Daoy (cell line): ENCODE measurements at places on chromosomes 4 and X.

GRCh38 chr4:107858158-107858742, 33.5 kb downstream of the SGMS2 start:
- DNase-seq, result no peak

DNA sequence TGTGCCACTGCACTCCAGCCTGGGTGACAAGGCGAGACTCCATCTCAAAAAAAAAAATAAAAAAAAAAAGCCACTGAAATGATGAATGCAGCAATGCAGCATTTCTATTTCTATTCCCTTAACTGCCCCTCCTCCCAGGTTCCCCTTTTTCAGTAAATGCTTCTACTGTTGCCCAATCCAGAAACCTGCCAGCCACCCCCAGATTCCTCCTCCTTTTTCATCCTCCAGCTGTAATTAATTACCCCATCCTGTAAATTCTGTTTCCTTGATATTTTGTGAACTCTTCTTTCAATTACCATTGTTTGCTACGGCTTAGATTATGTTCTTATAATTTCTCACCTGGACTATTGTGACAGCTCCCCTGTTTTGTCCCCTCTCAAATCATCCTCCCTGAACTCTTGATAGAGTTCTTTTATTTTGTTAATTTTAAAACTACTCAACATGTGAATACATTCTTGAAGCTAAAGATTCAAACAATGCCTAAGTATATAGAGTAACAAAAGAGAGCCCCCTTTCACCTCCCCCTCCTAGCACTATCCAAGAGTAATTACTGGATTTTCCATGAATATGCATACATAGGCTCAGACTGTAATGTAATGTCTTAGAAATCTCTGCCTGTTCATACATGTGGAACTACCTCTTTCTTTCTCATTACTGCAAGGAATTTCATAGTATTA, 140.6 kb upstream of the GPC4 start:
- DNase-seq, result no peak

DNA sequence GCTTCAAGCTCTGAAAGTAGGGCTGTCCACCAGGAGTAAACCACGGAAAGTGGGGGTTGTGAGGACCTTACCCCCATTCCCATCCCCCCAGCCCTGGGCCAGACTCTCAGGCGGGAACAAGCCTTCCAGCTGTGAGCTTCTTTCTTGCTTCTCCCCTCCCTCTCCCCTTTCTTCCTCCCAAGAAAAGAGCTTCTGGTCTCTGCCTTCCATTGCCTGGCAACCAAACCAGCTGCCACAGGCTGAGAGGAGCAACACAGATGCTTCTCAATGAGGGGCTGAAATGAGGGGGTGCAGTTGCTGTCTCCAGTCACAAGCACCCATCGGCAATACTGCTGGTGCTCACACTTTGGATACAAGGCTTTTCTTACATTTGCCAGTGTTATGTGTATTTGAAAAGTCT, 72.5 kb downstream of the SLC16A2 start:
- DNase-seq, result no peak

- peak; percentile 5 for DNase-seq
These were observed 50.9 kb upstream of the PRDX4 start for GRCh38 chrX:23616361-23616760.

DNA sequence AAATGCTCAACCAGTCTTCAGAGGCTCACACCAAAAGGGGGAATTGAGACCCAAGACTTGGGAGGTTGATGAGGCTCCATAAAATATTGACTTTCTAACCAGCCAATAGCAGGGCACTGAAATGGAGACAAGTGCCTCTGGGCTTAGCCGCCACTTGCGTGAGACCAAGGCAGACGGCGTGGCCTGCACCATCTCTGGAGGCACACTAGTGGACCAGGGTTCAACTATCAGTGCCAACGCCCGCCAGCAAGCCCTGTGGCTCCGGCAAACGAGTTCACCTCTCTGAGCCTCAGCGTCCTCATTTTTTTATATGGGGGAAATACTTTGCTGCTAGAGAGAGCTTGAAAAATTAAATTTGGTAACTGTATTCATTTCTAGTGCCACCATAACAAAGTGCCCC, 50.3 kb downstream of the PPP2R2C start:
- DNase-seq, result no peak

- no peak for DNase-seq
These were observed 113.4 kb upstream of the LIMCH1 start for GRCh38 chr4:41424522-41424921.
